ENCODE measurements at places on chromosomes 5 and 9.

- DNase-seq: no peak
These were observed 162.7 kb upstream of the SGCD start for GRCh38 chr5:156164306-156164705.

DNA sequence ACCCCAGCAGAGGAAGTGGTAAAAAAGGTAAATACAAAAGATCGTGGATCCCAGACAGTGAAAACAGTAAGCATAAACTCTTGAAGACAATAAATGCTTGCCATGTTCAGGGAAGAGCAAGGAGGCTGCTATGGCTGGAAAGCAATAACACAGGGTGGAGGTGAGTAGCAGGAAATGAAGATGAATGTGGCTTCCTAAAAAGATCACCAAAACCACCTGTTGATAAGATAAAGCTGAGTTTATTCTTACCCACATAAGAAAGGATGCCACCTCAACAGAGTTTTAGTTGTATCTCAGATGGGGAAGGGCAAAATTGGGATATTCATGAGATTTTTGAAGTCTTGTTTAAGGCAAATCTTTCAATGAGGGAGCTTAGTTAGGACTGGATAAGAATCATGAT is 273.3 kb downstream of the MSX2 start:
- DNase-seq: no peak

DNA sequence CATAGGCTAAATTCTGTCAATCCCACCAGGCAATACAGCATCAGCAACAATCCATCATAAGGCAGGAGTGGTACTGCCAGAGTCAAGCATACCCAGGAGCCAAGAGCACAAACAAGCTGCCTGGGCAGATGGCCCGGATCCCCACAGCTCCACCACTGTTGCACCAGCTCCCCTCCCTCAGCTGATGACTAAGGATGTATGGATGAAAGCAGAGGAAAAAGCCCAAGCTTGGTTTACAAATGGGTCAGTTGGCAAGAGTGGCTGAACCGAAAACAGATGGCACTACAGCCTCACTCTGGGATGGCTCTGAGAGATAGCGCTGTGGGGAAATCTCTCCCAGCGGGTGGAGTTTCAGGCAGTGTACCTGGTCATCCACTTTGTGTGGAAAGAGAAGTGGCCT is 29.4 kb downstream of the DROSHA start:
- DNase-seq: peak; percentile 3

GRCh38 chr9:7935681-7936080 is 136.1 kb upstream of the DMAC1 start:
- no peak for DNase-seq

GRCh38 chr5:83058726-83059125 is 18.5 kb downstream of the TMEM167A start:
- DNase-seq: no peak

DNA sequence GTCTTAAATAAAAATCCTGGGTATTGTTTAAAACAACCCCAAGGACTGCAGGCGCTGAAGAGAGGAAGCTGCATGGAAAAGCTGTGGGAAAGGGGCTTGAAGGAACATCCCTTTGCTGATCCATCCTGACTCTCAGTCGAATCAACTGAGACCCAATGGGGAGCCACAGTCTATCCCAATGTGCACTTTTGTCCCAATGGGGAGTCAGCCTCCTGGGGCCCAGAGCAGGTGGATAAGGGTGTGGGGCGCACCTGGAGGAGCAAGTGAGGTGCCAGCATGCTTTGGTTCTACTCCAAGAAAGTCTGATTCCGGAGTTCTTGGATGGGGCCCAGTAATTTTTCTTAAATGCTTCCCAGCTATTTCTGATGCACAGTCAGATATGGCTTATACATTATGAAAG is 118.1 kb downstream of the COL23A1 start:
- no peak for DNase-seq

GRCh38 chr5:131607418-131607817 is 27.6 kb downstream of the RAPGEF6 start:
- no peak for DNase-seq

- no peak for DNase-seq
These were observed 299.7 kb downstream of the CWC27 start for GRCh38 chr5:65068410-65068809.

DNA sequence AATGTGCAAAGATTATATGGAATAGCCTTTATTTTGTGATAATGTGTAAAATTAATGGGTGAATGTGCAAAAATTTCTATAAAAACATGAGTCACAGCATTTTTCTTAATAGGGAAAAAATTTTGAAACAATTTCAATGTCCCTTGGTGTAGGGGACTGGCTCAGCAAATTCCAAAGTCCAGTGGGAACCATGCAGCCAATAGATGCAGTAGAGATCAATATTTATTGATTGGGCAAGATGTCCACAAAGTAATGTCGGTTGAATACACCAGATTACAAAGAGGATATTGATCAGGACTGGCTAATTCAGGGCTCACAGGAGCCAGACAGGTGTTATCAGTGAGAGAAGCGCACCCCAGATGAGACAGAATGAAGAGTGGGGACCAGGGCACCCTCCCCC is 62.5 kb downstream of the AMBP start:
- DNase-seq: no peak

GRCh38 chr9:104948277-104948676 is 20.3 kb upstream of the ABCA1 start:
- no peak for DNase-seq

DNA sequence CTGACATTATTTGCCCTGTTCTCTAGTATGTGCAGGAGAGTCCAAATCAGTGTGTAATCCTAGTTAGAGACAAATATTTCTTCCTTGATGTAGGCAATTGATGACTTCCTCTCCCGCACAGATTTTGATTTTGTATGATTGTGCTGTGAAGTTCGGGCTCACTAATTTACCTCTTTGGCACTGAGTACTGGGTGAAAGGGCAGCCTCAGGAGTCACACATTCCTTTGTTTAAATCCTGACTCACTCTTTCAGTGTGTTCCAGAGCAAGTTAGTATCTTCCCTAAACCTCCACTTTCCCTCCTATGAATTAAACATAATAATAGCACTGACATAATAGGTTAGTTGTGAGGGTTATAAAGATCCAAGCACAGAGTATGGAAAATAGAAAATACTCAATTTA is 269.7 kb downstream of the ISL1 start:
- no peak for DNase-seq
